ENCODE measurements at places on chromosomes 5 and 9. TPM values are rescaled to one million over a fixed set of nuclear protein-coding genes. Genes with fewer than 3 reads are reported as not detected.

SEMA5A gene
- total RNA-seq, result 4.1 TPM

ST8SIA4 gene
- total RNA-seq, result 0.92 TPM

PAEP gene
- not detected for total RNA-seq

NADK2 gene
- 17.7 TPM for total RNA-seq

PPIC gene
- total RNA-seq, result 29.0 TPM

CDX1 gene
- not detected for total RNA-seq

LRRC70 gene
- total RNA-seq, result 0.39 TPM

ZNF658 gene
- 4.1 TPM for total RNA-seq

ANXA2R gene
- 0.49 TPM for total RNA-seq

ACTL7B gene
- total RNA-seq, result not detected

GRAMD2B gene
- total RNA-seq, result 21.5 TPM

TRPM6 gene
- 0.28 TPM for total RNA-seq

DROSHA gene
- total RNA-seq, result 63.9 TPM

KIF24 gene
- total RNA-seq, result 6.7 TPM

SPATA31D4 gene
- not detected for total RNA-seq

APBA1 gene
- total RNA-seq, result 3.2 TPM

PRDM9 gene
- total RNA-seq, result not detected

SPATA31C2 gene
- total RNA-seq, result not detected

TUBB4B gene
- total RNA-seq, result 947 TPM

GADD45G gene
- total RNA-seq, result not detected

CD14 gene
- not detected for total RNA-seq

TAS2R1 gene
- not detected for total RNA-seq

ARL10 gene
- 5.2 TPM for total RNA-seq

STKLD1 gene
- 0.49 TPM for total RNA-seq

GDF9 gene
- 0.14 TPM for total RNA-seq

PTPN3 gene
- total RNA-seq, result 19.5 TPM

PCDHGA6 gene
- total RNA-seq, result 0.04 TPM

PRRT1B gene
- not detected for total RNA-seq

SPDL1 gene
- 37.2 TPM for total RNA-seq

PDZD2 gene
- total RNA-seq, result 14.5 TPM

GPX8 gene
- total RNA-seq, result 63.1 TPM

KIF4B gene
- total RNA-seq, result 0.03 TPM

SLC9A3 gene
- total RNA-seq, result 0.85 TPM

INSYN2B gene
- 6.7 TPM for total RNA-seq

NAA35 gene
- 22.4 TPM for total RNA-seq

MATR3 gene
- 255 TPM for total RNA-seq

TMEM161B gene
- total RNA-seq, result 10.7 TPM

APC gene
- 26.6 TPM for total RNA-seq

SLC34A3 gene
- not detected for total RNA-seq

LRSAM1 gene
- total RNA-seq, result 9.8 TPM

NUTM2G gene
- total RNA-seq, result not detected

DRD1 gene
- total RNA-seq, result not detected

ECSCR gene
- total RNA-seq, result not detected

OLFML2A gene
- 3.1 TPM for total RNA-seq

SNCAIP gene
- not detected for total RNA-seq

OR13F1 gene
- not detected for total RNA-seq

NMUR2 gene
- not detected for total RNA-seq

GAS1 gene
- total RNA-seq, result 0.99 TPM

KDM4C gene
- 12.2 TPM for total RNA-seq

ZNF782 gene
- total RNA-seq, result 2.5 TPM

BAAT gene
- total RNA-seq, result 0.04 TPM

AIF1L gene
- total RNA-seq, result 4.4 TPM

SEMA6A gene
- total RNA-seq, result 0.34 TPM

IFNK gene
- 72.0 TPM for total RNA-seq

Measured in foreskin keratinocyte (primary cell).